ENCODE measurements at places on chromosomes 12 and 14.

- H3K27me3 ChIP-seq = no peaks in the 10 kb centered on the region
- DNase-seq = no peak
- H3K27ac ChIP-seq = no peak overlapping the region
- H3K4me3 ChIP-seq = no peak overlapping the region
- H3K4me1 ChIP-seq = peaks cover 45% of the 10 kb centered on the region
- H3K36me3 ChIP-seq = no peaks in the 10 kb centered on the region
Measured at GRCh38 chr12:10719482-10719881, 3.6 kb downstream of the YBX3 start.

DNA sequence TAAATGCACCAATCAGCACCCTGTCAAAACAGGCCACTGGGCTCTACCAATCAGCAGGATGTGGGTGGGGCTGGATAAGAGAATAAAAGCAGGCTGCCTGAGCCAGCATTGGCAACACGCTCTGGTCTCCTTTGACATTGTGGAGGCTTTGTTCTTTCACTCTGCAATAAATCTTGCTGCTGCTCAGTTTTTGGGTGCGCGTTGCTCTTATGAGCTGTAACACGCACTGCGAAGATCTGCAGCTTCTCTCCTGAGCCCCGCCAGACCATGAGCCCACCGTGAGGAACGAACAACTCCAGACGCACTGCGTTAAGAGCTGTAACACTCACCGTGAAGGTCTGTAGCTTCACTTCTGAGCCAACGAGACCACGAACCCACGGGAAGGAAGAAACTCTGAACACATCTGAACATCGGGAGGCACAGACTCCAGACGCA, 8.4 kb upstream of the PIANP start:
- H3K36me3 ChIP-seq = no peaks in the 10 kb centered on the region
- DNase-seq = no peak
- H3K27me3 ChIP-seq = no peaks in the 10 kb centered on the region
- H3K4me1 ChIP-seq = no peaks in the 10 kb centered on the region
- no peak overlapping the region for H3K4me3 ChIP-seq

DNA sequence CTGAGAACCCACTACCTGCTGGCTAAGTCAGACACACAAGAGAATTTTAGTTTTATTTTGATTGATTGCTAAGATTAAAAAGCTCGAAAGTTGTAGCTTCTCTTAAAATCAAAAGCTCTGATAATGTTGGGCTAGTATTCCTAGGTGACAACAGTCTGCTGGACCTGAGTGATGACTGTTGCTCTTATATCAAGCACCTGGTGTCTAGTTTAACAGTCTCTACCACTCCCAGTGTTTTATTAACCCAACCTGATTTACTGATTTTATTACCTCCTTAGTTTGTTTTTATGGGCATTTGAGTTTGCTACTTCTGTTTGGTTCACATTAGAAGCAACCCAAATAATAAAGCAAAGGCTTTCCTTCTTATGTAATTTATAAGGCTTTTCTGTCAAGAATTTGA, 41.8 kb downstream of the ATP6V1D start:
- H3K4me1 ChIP-seq = peaks cover 10% of the 10 kb centered on the region
- H3K27ac ChIP-seq = no peak overlapping the region
- no peaks in the 10 kb centered on the region for H3K36me3 ChIP-seq
- no peaks in the 10 kb centered on the region for H3K27me3 ChIP-seq
- DNase-seq = no peak

- DNase-seq = no peak
- H3K27me3 ChIP-seq = no peaks in the 10 kb centered on the region
- H3K4me1 ChIP-seq = peaks cover 33% of the 10 kb centered on the region
- H3K4me3 ChIP-seq = peak overlapping the region; percentile 27
- no peaks in the 10 kb centered on the region for H3K36me3 ChIP-seq
Measured at GRCh38 chr12:114697741-114698565, 14.0 kb upstream of the TBX3 start.

DNA sequence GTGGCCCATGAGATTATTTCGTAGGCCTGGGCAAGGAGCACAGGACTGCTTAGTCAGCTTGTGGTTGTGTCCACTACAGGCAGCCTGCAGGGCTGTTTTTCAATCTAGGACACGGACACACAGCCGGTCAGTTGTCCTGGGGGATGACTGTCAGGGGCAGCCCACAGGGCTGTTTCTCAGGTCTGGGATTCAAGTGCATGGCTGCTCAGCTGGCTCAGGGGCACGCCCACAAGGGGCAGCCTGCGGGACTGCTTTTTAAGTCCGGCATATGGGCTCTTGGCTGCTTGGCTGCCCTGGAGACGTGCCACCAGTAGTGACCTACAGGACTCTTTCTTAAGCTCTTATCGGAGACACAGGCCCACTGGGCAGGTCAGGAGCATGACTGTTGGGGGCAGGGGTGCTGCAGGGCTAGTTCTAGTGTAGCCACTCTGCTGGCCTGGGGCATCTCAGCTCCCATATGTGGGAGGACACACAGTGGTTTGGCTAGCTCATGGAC, 26.6 kb upstream of the GTF2A1 start:
- no peaks in the 10 kb centered on the region for H3K36me3 ChIP-seq
- H3K27ac ChIP-seq = no peak overlapping the region
- no peak for DNase-seq

- H3K4me1 ChIP-seq = no peaks in the 10 kb centered on the region
- DNase-seq = no peak
- H3K36me3 ChIP-seq = no peaks in the 10 kb centered on the region
- H3K27ac ChIP-seq = no peak overlapping the region
Measured at GRCh38 chr12:90085494-90086274, 377.0 kb upstream of the ATP2B1 start.

- H3K27ac ChIP-seq = no peak overlapping the region
- H3K4me3 ChIP-seq = no peak overlapping the region
- DNase-seq = no peak
- H3K4me1 ChIP-seq = no peaks in the 10 kb centered on the region
Measured at GRCh38 chr14:53055003-53055402, 98.1 kb downstream of the DDHD1 start.

DNA sequence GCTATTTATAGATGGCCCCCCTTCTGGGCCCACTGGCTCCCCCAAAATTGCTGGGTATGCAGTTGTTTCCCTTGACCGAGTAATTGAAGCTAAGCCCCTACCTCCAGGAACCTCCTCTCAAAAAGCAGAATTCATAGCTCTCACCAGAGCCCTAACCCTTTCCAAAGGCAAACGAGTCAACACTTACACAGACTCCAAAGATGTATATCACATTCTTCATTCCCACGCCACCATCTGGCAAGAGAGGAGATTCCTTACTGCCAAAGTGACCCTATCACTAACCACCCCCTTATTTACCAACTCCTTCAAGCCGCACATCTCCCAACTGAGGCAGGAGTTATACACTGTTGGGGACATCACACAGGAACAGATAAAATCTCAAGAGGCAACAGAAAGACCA, 66.8 kb downstream of the MOK start:
- no peak overlapping the region for H3K4me3 ChIP-seq
- H3K27ac ChIP-seq = no peak overlapping the region
- H3K4me1 ChIP-seq = no peaks in the 10 kb centered on the region
- H3K36me3 ChIP-seq = no peaks in the 10 kb centered on the region

GRCh38 chr12:1182069-1182468, 191.0 kb downstream of the ERC1 start:
- no peak for DNase-seq
- H3K27ac ChIP-seq = no peak overlapping the region
- H3K27me3 ChIP-seq = no peaks in the 10 kb centered on the region
- no peaks in the 10 kb centered on the region for H3K36me3 ChIP-seq
- no peaks in the 10 kb centered on the region for H3K4me1 ChIP-seq

DNA sequence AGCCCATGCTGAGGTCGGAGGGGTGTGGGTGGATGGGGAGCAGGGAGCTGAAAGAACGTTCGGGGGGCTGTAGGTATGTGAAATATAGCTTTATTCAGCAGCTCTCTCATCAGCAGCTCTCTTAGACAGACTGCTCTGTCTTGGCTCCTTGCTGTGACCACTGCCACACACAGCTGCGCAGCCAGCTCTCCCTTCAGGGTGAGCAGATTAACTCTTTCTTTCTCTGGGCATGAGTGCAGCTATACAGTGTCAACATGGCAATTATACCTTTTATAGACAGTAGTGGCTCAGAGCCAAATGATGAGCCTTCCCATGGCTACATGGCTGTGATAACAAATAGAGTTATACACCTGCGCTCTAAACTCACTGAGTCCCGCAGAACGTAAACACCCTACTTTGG, 137.7 kb upstream of the NEDD1 start:
- H3K4me1 ChIP-seq = no peaks in the 10 kb centered on the region
- no peak overlapping the region for H3K27ac ChIP-seq
- H3K4me3 ChIP-seq = no peak overlapping the region
- no peaks in the 10 kb centered on the region for H3K36me3 ChIP-seq
- no peak for DNase-seq
- no peaks in the 10 kb centered on the region for H3K27me3 ChIP-seq

DNA sequence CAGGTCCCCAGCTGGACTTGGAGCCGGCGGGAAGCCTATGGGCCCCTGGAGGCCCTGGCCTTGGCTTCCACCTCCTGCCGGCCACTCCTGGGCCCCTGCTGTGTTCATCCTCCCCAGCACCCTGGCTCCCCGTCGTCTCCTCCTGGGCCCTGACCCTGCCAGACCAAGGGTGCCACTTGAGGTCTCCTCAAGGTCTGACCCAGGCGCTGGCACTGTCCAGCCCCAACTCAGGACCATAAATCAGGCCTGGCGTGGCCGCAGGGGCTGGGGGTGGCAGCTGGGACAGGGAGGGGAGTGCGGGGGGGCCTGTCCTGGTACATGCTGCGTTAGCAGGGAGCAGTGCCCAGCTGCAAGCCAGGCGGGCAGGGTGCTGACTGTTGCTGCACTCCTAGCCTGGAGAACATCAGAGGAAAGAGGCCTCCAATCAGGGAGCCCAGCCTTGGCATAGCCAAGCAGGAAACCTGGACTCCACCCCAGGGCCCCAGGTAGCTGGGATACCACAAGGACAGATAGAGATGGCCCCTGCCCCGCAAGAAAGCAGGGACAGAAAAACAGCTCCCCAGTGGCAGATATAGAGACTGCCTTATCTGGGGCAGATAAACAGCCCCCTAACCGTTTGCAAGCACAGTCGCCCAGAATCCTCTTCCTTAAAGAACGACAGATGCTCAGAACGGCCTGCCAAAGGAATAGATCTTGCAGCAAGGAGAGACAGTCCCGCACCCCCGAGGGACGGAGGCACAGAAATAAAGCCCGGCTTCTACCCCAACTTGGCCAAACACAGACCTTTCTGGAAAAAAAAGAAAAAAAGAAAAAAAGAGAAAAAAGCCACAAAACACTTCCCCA, 6.5 kb upstream of the ATG101 start:
- no peak for DNase-seq
- H3K4me3 ChIP-seq = no peak overlapping the region
- no peaks in the 10 kb centered on the region for H3K36me3 ChIP-seq
- no peak overlapping the region for H3K27ac ChIP-seq

- H3K27me3 ChIP-seq = no peaks in the 10 kb centered on the region
- H3K4me3 ChIP-seq = no peak overlapping the region
- no peaks in the 10 kb centered on the region for H3K36me3 ChIP-seq
- no peak overlapping the region for H3K27ac ChIP-seq
- DNase-seq = no peak
- no peaks in the 10 kb centered on the region for H3K4me1 ChIP-seq
Measured at GRCh38 chr12:67694306-67694900, 45.9 kb downstream of the DYRK2 start.

DNA sequence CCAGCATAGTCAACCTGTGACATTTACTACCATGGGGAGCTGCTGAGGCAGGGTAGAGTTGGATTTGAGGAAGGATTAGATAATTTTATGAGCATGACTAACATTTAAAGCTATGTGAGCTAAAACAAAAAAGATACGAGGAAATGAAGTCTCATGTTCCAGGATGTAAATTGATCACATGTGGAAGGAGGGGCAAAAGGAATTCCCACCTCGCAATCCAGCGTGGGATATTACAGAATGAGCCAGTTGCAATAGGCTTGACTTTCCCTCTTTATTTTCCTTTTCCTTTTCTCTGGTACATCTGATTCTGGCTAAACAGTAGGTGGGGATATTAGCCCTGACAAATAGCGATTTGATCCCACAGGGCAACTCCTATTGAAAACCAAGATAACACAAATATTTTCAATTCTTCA, 214.9 kb upstream of the HMGA2 start:
- no peaks in the 10 kb centered on the region for H3K27me3 ChIP-seq
- H3K4me1 ChIP-seq = peaks cover 25% of the 10 kb centered on the region
- no peak for DNase-seq
- H3K27ac ChIP-seq = no peak overlapping the region
- H3K36me3 ChIP-seq = no peaks in the 10 kb centered on the region

DNA sequence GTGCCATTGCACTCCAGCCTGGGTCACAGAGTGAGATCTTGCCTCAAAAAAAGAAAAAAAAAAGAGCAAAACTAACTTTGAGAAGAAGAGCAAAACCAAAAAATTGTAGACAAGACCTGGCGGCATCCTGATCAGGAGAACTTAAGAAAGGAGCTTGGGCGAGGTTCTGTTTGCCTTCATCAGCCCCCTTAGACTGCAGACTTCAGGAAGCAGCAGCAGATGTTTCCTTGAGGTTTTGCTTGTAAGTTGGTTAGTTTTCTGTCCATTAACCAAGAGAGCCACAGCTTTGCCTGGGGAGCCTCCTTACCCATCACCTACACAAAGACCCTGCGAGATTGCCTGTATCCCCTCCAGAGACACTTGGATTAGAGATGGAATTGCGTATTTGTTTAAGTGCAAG, 189.0 kb downstream of the AACS start:
- no peaks in the 10 kb centered on the region for H3K36me3 ChIP-seq
- H3K27me3 ChIP-seq = no peaks in the 10 kb centered on the region
- no peak for DNase-seq

DNA sequence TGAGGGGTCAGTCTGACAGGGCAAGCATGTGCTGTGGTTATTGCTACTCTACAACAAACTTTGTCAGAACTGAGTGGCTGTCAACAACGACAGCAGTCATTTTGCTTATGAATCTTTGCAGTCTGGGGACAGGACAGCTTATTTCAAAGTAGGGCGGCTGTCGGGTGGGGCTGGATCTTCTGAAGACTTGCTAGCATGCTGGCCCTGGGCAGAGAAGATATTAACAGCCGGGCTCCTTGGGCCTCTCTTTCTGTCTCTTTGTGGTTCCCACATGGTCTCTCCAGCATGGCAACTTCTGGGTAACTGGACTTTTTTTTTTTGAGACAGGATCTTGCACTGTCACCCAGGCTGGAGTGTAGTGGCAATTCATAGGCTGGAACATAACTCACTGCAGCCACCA, 33.9 kb upstream of the ALDH2 start:
- no peaks in the 10 kb centered on the region for H3K27me3 ChIP-seq
- H3K27ac ChIP-seq = no peak overlapping the region
- H3K4me3 ChIP-seq = no peak overlapping the region
- no peak for DNase-seq
- no peaks in the 10 kb centered on the region for H3K36me3 ChIP-seq

Measured in Caco-2 (cell line).